ENCODE measurements at places on chromosomes 6 and 20. TPM values are rescaled to one million over a fixed set of nuclear protein-coding genes. Genes with fewer than 3 reads are reported as not detected.

The AGER gene
- total RNA-seq, result 4.1 TPM

- DNase-seq, result no peak
Observed at GRCh38 chr6:9401960-9402359, 966.6 kb upstream of the SLC35B3 start.

The SLC24A3 gene
- total RNA-seq, result 4.0 TPM

DNA sequence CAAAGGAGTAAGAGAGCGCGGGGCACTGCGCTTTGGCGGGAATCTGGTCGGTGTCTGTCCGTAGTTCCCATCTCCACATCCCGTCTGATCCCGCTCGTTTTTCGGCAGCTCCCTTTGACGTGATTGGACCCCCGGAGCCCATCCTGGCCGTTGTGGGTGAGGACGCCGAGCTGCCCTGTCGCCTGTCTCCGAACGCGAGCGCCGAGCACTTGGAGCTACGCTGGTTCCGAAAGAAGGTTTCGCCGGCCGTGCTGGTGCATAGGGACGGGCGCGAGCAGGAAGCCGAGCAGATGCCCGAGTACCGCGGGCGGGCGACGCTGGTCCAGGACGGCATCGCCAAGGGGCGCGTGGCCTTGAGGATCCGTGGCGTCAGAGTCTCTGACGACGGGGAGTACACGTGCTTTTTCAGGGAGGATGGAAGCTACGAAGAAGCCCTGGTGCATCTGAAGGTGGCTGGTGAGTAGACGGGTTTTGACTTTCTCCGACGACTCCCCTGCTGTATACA lies 1.4 kb downstream of the BTN1A1 start:
- no peak for DNase-seq

DNA sequence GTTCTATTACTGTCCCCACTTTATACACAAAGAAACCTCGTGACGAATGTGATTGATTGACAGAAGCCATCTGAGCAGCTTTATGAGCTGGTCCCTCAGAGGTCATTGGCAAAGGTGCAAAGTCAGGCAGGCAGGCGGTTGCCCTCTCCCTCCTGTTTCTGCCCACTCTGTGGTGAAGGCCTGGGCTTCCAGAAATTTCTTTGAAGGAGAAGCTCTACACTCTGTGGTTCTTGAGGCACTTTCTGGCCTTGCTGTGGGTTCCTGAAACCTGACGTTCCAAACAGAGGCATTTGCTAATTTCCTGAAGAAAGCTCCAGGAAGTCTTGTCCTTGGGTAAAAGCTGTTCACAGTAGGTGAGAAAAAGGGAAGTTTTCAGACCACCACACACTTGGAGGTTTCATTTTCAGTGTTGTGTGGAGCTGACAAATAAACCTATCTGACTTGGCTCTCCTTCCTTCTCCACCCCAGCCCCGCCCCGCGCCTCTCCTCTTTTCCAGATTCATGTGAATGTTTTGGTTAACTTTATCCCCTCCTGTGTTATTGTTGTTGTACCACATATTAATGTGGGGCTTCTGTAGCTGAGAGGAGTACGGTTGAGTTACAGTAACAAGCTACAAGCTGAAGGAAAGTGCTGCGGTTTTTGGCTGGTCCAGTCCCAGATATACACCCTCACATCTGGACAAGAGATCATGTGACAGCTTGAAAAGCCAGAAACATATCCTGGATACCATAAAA lies 274.1 kb downstream of the CLIC5 start:
- peak; percentile 35 for DNase-seq

- no peak for DNase-seq
Observed at GRCh38 chr6:69790629-69791028, 6.2 kb downstream of the LMBRD1 start.

DNA sequence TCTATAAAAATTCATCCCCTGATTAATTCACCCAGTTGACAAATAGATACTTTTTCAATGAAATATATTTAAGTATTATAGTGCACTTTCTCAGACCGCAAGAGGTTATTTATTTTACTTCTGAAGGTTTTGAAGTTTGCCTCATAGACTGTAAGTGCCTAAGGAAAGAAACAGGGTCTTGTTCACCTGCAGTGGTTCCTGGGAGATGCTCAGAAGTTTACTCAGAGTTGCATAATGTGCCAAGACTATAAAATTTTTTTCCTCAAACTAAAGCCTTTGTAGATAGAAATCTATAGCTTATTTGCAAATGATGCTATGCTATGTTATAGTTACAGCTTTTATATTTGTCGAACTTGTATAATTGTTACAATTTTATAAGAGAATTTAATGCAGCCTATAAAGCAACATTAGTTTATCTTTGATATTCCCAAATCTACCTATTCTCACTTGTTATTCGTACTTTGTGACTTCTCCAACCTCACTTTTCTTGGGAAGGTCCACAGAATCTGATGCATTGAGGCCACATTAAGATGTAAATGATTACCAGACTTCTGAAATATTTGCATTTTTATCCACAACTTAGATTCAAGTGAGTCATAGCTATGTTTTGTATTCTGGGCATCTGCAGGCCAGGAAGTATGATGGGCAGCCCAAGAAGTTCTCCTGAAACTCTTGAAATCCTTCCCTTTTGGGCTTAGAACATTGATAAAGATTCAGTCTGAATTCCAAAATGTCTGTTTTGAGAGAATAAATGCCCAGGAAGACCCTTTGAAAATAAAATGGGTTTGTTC lies 35.7 kb downstream of the KCNQ5 start:
- no peak for DNase-seq

- DNase-seq, result no peak
Observed at GRCh38 chr20:17565169-17565845, 4.6 kb upstream of the DSTN start.

DNA sequence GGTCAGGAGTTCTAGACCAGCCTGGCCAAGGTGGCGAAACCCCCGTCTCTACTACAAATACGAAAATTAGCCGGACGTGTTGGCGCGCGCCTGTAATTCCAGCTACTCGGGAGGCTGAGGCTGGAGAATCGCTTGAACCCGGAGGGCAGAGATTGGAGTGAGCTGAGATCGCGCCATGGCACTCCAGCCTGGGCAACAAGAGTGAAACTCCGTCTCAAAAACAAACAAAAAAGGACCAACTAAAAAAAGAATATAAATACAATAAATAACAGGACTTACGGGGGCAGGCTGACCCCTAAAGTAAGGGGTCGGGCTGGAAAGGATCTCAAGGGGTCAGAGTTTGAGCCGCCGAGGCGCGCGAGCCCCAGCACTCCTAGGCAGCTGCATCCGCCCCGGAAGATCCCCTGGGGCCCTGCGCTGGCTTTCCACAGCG lies 509 bp upstream of the TPD52L2 start:
- DNase-seq, result no peak

DNA sequence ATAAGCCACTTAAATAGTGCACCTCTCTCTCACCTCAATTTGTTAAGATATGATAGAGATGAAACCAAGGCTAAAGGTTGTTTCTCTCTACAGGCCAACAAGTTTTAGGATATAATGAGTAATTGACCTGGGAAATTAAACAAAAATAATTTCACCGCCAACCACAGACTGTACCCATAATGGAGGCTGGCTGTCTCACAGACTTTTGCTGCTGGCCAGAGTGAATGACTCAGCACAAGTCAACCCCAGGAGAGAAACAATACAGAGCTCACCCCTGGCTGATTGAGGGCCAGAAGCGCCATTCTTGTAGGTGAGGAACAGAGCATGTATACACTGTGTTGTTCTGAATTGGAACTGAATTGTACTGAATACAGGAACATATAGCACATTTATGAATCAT lies 99.9 kb downstream of the CAP2 start:
- DNase-seq, result no peak

The GTF3C6 gene
- total RNA-seq, result 23.5 TPM

Data from tibial nerve (tissue), 4 donors.